Activated CD8-positive, alpha-beta memory T cell treated with anti-CD3 and anti-CD28 coated beads, Interleukin-2, amount 50 U/mL, for 48 hours (primary cell): ENCODE measurements at places on chromosomes 13 and 19.

- no peak for DNase-seq
Measured at GRCh38 chr19:35081201-35081600, 34.4 kb upstream of the FXYD3 start.

- DNase-seq, result no peak
Measured at GRCh38 chr19:15180451-15181390, 20.1 kb downstream of the NOTCH3 start.

DNA sequence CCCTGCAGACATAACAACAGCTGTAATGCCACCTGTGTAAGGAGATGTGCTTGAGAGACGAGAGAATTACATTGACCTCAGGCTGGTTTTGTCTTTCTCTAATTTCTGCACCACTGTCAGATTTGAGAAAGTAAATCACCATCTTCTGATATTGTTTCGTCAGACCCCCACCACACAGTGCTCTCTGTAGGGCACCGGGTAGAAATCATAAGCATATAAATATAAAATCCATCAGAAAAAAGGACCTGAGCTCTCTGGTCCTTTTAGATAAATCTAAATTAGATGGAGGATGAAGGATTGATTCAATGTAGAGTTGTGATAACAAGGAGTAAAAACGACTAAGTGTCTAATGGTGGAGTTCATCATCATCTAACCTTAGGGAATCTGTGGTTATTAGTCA, 1981.0 kb upstream of the PRR20A start:
- no peak for DNase-seq

- DNase-seq, result no peak
Measured at GRCh38 chr13:112074139-112074865, 7.4 kb downstream of the SOX1 start.
